CD4-positive, alpha-beta memory T cell (primary cell): ENCODE measurements at places on chromosomes 7 and 10.

DNA sequence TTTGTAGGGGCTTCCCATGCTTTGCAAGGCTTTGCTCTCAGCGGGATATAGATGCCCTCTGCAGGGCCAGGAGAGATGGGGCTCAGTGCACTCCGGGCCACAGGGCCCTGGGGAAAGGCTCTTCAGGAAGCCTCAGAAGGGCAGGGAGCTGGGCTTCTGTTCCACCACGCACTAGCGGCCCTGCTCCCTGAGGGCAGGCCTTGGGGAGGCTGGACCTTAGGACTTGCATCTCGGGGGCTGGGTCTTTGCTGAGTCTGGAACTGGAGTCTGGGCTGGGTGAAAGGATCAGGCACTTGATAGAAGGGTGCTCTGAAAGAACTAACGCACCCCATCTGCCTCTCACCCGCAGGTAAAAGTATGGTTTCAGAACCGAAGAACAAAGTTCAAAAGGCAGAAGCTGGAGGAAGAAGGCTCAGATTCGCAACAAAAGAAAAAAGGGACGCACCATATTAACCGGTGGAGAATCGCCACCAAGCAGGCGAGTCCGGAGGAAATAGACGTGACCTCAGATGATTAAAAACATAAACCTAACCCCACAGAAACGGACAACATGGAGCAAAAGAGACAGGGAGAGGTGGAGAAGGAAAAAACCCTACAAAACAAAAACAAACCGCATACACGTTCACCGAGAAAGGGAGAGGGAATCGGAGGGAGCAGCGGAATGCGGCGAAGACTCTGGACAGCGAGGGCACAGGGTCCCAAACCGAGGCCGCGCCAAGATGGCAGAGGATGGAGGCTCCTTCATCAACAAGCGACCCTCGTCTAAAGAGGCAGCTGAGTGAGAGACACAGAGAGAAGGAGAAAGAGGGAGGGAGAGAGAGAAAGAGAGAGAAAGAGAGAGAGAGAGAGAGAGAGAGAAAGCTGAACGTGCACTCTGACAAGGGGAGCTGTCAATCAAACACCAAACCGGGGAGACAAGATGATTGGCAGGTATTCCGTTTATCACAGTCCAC is 5.4 kb downstream of the EMX2 start:
- DNase-seq, result no peak

GRCh38 chr10:101293007-101293723 is 60.8 kb upstream of the BTRC start:
- no peak for DNase-seq

DNA sequence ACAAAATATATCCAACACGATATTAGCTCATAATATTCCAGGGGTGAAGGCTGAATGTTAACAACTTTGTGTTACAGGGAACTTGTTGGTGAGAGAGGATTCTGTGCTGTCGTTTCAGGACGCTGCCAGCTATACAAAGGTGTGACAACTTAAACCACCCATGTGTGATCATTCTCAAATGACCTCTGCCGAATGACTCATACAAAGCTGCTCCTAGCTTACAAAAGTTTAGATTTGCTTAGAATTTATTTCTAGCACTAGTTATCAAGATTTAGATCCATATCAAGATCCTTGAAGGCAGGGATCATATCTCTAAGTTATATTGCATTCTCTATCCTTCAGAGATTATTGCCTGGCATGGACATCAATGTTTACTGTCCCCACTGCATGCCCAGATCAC is 65.3 kb downstream of the COBL start:
- DNase-seq, result no peak

- DNase-seq, result no peak
Observed at GRCh38 chr10:8245131-8245813, 190.8 kb downstream of the GATA3 start.

GRCh38 chr7:17934094-17934493 is 6.2 kb downstream of the SNX13 start:
- no peak for DNase-seq

DNA sequence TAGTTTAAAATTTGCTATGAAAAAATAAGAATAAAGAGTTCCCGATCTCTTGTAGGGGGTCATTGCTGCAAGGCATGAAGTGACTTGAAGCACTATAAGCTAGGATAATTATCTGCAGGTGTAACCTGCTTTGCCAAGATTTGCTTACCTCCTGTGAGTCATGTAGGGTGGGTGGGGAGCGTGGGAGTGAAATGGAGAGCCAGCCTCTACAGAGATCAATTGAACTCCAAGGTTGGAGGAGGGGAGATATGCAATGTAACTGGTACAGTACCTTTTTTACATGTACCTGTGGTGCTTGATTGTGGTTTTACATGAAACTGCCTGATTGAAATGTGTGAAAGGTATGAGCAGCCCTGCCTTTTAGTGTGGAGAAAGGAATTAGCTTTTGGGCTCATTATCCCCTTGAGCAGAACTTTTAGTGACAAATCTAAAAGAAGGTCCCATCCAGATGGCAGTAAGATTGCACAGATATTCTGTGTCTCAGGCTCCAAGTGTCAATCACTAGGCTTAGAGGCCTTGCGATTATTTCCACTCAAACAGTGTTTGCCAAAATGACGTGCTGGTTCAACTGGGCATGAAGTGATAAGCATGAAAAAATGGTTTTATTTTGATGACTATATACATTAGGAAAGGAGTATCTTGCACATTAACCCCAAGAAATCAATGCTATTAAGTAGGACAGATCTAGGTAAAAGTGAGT is 138.6 kb upstream of the GRB10 start:
- no peak for DNase-seq

DNA sequence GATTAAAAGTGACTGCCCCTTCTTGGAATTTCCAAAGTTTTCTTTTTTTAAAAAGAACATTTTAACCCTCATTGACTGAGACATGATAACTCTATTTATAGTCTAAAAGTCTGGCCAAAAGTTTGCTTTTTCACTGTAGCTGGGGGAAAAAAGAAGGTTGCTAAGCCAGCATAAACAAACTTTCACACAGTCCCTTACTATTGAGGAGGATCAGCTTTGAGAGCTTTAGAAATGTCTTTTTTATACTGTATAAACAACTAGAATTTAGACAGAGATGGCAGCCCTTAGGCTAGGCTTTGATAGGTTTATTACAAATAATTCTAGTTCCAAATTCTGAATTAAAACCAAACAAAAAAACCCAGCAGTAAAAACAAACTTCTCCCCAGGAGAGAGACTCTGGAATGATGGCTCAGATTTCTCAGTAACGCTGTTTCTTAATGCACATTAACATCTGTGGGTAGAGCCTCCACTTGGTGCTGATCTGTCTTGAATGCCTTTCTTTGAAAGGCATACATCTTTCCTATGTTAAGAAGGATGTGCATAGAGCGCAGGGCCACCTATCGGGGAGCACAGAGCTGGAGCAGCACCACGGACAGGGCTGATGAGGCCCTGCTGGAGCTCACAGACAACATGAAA is 100.9 kb upstream of the PDLIM1 start:
- DNase-seq, result no peak

DNA sequence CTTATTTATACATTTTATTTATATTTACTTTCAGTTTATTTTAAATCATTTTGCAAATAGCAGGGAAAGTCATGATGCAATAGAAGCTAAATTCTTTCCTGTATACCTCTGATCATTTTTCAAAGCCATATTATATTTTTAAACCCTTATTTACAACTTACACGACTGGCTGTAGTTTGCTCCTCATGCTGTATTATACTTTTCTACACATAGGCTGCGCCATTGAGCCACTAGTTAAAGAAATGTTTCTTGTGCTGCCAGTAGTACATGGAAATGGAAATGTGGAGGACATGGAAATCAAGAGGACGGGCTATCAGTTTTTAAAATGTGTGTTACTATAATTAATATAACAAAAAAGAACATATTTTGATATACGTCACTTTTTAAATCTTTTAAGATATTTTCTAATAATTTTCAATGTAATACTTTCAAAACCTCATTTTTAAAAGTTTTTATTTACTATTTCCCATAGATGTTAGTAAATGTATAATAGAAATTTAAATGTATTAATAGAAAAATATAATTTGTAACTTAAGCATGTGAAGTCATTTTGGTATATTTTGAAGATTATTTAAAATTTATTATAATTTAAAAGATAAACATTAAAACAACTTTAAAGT is 118.5 kb downstream of the VTI1A start:
- no peak for DNase-seq
